CD4-positive, alpha-beta T cell treated with Interleukin-10 for 1 hour (primary cell): ENCODE measurements at places on chromosomes 5 and 9.

DNA sequence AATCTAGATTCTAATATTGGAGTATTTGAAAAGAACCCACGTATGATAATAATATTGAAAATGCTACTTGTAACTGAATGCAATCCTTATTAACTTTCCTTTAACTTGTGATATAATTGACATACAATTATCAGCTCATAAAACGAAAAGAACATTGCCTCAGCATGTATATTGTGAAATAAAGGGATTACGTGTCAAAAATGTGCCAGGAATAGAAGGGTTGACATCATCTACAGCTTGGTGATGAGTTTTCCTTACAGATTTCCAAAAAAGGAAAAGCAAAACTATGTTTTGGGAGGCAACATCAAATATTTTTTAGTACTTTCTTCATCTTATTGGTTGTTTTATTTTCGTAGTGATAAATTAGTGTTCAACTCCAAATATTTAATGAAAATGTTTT lies 266.0 kb upstream of the PTGER4 start:
- no peak for DNase-seq

GRCh38 chr5:98825582-98826375 lies 52.3 kb downstream of the RGMB start:
- DNase-seq: no peak

DNA sequence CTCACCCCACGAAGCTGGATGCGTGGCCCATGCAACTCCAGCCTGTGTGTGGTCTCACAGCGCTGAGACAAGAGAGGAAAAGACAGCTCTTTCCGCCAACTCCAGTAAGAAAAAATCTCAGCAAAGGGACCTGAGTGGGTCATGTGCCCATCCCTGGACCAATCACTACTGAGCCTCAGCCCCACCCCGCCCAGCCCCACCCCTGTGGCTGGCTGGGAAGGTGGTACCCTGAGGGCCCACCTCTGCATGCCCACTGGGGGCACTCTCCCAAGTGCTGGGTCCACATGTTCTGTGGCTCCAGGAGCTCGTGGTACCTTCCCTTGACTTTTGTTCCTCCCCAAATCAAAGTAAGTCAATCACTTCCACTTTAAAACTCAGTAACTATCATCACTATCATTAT lies 105.1 kb upstream of the SMIM23 start:
- DNase-seq: no peak

DNA sequence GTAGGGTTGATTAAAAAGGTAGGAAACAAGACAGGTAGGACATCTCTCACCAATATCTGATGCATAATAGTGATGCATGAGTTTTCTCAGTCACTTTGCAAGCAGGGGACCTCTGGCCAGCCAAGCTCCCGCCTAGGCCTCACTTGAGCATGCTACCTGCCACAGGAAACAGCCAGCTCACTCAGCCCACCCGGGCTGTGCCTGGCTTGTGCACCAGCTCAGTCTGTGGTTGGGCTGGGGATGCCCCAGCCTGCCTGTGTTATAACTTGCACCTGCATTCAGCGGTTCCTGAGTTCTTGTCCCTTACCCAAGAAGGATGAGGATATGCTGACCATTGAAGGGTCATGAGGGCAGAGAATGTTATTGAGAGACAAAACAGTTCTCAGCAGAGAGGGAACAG lies 172.8 kb upstream of the PLCXD3 start:
- DNase-seq: no peak

DNA sequence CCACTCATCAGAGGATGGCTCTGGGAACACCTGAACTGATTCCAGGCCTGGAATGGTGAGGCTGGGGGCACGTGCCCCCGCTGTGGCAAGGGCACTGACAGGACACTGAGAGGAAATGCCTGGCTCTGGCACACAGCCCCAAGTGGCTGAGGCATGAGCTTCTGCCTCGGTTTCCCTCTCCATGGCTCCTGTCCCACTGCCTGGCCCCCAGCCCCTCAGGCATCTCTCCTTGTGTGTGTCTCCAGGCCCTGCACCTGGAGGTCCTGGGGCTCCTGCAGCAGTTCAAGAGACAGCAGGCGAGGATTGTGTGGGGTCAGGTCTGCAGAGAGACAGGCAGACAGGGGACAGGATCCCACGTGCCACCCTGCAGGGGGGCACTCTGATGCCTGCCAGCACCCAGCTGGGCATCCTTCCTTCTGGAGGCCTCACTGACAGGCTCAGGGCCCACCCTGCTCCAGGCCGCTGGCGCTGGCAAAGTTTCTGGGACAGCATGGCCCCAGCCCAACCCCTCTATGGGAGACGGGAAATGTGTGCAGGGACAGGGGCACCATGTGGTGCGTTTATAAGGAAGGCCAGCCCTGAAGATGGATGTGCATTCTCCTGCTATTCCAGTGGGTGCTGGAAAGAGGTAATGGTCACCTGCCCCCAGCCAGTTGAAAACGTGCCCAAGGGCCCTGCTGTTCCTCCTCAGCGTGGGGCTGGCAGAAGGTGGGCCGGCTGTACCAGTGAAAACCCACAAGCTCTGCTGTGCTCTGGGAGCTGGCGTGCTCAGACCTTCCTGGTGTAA lies 66.0 kb downstream of the RASGEF1C start:
- no peak for DNase-seq

DNA sequence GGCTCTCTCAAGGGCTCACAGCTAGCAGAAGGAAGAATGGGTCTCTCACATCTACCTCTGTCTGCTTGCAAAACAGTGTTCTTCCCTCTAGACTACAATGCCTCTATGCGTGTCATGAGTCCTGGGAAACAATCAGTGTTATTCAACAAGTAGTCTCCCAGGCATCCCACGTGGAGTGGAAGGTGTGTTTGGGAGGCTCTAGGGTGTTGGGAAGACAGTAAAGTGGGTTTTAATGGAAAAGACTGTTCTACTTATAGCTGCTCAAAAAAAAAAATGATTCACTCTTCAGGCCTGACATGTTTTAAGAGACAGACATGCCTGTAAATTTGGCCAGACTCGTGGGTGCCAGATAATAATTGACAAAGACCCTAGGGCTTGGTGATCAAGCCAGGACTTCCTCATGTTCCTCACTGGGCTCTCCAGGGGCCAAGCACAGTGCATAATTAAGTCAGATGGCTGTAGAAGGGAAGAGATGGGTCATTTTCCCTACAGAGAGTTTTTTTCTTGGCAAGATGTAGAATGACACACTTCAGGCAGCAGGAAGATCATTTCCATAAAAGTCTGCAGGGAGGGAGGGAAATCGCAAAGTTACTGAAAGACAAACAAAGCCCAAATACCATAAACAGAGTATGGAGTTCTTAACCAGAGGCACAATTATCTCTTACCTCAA lies 246.4 kb downstream of the ACTL7B start:
- no peak for DNase-seq

- DNase-seq: no peak
Observed at GRCh38 chr5:134133188-134133994, 18.9 kb downstream of the TCF7 start.

DNA sequence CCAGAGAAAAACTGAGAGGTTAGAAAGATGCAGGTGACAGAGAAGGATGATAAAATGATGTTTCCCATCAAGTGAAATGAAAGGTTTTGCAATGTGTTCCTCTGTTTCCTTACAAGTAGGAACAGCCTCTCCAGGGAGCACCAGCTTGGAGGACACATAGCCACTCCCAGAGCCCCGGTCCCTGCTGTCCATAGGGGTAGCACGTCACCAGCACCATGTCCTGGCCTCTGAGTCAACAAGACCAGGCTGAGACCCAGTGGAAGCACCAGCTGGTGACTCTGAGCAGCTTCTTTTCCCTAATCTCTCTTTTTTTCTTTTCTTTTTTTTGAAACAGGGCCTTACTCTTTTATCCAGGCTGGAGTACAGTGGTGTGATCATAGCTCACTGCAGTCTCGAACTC lies 19.4 kb upstream of the HMCN2 start:
- DNase-seq: no peak

DNA sequence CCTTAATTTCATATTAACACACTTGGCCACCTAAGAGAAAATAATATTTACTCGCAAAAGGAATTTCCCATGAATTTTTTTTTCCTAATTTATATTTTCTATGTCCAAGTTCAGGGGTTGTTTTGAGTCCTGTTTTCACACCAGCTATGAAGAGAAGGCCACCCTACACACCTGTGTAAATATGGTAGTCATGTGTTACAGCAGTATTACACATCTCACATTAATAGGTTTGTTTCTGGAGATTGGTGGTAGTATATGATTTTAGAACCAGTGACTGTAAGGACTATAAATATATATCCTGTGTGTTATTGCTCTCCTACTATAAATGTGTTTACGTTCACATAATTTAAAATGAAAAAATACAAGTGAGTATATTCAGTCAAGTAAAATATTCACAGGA lies 147.5 kb downstream of the PAM start:
- DNase-seq: no peak

- DNase-seq: no peak
Observed at GRCh38 chr9:20361229-20361628, 261.1 kb downstream of the MLLT3 start.

GRCh38 chr5:122220511-122220910 lies 91.2 kb downstream of the ZNF474 start:
- no peak for DNase-seq

DNA sequence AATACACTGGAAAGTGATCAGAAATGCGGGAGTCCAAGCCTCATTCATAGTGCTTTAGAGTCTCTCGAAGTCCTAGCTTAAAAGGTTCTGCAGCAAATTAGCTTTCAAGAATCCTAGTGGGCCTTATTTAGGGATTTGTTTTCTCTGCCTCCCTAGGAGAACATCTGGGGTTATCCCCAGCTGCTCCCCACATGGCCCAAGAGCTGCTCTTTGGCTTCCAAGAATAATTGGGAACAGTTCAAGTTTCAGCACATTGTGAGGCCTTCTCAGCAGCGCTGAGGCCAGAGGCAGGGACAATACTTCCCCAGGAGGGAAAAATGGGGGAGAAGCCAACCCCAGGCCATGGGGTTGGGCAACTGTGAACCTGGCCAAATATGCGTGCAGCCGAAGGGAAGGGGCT lies 108.7 kb downstream of the LIFR start:
- no peak for DNase-seq

DNA sequence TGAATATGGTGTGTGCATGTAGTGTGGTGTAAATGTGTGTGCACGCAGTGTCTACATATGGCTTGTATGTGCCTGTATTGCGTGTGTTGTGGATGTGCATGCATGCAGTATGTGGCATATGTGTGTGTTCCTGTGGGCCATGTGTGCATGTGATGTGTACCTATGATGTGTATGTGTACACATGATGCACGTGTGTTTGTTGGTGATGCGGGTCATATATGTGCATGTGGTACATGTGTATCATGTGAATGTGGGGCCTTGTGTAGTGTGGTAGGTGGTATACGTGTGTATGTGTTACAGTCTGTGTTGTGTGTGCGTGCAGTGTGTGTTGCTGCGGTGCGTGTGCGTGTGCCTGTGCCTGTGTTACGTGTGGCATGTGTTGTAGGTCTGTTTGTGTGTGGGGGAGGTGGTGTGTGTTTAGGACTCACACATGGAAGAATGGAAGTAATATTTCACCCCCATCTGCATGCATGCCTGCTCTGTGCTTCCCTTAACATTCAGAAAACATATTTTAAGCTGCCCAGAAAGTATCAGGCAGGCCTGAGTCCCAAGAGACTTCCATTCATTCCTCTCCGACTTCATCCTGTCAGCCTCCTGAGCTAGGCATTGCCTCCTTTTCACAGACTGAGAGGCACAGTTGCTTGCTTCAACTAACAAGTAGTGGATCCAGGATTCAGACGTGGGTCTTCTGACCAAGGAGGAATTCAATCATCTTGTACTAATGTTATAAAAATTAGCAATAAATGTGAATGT lies 55.4 kb upstream of the RUFY1 start:
- no peak for DNase-seq

DNA sequence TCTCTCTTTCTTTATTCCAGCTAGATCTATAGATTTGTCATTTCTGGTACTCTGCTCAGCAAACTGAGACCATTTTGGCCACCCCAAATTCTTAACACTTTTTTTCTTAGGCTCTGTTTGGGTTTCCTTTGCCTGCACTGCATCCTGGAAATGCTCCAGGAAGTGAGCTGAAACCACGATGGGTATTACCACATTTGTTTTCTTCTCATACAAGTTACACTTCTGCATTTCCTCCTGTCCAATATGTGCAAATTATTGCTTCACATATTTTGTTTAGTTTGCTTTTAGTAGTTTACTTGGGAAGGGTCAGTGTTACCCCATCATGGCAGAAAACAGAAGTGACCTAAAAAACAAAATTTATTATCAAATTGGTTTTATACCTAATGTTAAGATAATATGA lies 498.6 kb upstream of the GRIN3A start:
- no peak for DNase-seq

GRCh38 chr5:96522635-96523355 lies 89.7 kb upstream of the PCSK1 start:
- no peak for DNase-seq

- no peak for DNase-seq
Observed at GRCh38 chr5:10469253-10470050, 27.8 kb downstream of the ROPN1L start.

- DNase-seq: no peak
Observed at GRCh38 chr5:35903631-35904203, 34.7 kb downstream of the CAPSL start.

DNA sequence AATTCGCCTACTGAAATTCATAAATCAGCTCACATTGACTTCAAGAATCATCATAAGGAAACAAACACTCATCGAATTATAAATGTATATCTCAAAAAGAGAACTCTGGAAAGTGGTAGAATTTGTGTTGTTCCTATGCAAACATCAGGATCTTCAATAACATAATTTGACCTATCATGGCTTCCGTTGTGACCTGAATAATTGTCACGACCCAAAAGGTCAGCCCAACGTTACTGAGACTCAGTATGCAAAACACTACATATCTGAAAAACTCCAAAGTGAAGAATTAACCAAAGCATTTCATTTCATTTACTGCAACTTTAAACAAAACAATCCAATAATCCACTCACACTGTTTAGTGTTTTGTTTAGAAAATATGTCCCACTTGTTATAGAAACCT lies 1.2 kb downstream of the RAPGEF6 start:
- no peak for DNase-seq

GRCh38 chr5:179822444-179822990 lies 1.8 kb downstream of the SQSTM1 start:
- no peak for DNase-seq

GRCh38 chr9:115098226-115098965 lies 19.6 kb downstream of the TNC start:
- no peak for DNase-seq

- DNase-seq: peak; percentile 21
Observed at GRCh38 chr5:151155775-151156506, 1.6 kb downstream of the ANXA6 start.

- DNase-seq: no peak
Observed at GRCh38 chr5:178381921-178382695, 149.5 kb upstream of the PHYKPL start.
